Natural killer cell treated with Interleukin-12 subunit alpha and Interleukin-12 subunit beta and Interleukin-15 and Interleukin-18, amount 100 ng/mL, for 72 hours (primary cell): ENCODE measurements at places on chromosomes 2 and 18. TPM values are rescaled to one million over a fixed set of nuclear protein-coding genes. Genes with fewer than 3 reads are reported as not detected.

DNA sequence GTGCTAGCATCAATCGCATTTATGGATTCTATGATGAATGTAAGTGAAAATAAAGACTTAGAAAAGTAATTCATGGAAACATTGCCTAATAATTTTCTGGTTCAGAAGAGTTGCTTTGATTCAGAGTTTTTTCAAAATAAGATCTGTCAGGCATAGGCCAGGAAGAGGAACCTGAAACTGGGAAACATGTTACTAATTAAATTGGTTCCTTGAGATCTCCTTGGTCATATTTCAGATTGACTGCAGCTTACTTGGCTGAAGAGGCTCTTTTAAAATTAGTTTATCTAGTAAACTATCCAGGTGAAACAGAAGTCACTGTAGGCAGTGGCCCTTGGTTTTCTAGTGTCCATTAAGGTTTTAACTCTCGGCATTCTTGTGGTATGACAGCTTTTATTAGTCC is 27.4 kb downstream of the PPP1CB start:
- H3K27me3 ChIP-seq, result no peaks in the 10 kb centered on the region
- peaks cover 16% of the 10 kb centered on the region for H3K4me1 ChIP-seq
- no peak overlapping the region for H3K4me3 ChIP-seq
- no peak for DNase-seq
- no peak overlapping the region for H3K27ac ChIP-seq

GRCh38 chr2:102154364-102154763 is 11.8 kb downstream of the IL1R1 start:
- DNase-seq, result no peak
- no peaks in the 10 kb centered on the region for H3K27me3 ChIP-seq
- no peak overlapping the region for H3K27ac ChIP-seq
- H3K4me3 ChIP-seq, result no peak overlapping the region

GRCh38 chr18:75538727-75539126 is 111.2 kb upstream of the SMIM21 start:
- no peak overlapping the region for H3K4me3 ChIP-seq
- H3K4me1 ChIP-seq, result no peaks in the 10 kb centered on the region
- H3K27ac ChIP-seq, result no peak overlapping the region
- peaks cover 44% of the 10 kb centered on the region for H3K27me3 ChIP-seq

DNA sequence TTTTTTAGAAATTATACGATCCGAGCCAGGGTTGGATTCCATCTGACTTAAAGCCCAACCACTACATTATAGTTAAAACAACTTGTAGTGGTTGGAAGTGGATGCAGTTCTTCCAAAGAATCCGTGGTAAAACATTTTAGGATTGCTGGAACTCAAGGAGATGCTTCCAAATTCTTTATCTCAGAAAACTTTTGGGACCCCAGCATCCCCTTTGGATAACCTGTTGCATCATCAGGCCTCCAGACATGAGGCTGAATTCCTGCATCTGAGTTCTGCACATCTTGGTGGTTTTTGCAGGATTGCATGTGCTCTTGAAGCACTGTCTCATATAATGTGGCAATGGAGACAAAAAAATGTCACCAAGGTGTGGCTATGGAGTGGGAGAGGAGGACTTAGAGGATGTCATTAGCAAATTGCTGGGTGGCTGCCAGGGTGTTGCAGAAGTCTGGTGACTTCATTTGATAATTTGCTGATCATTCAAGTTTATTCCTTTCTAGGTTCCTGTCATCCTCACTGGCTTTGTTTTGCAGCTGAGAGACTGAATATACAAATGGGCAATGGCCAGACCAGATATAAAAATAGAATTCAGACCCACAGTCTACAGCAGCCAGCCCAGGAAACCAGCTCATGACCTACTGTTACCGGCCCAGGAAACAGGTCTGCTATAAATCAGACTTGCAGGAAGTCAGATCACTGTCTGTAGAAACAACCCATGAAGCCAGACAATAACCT is 207.7 kb downstream of the BCL2 start:
- no peak overlapping the region for H3K4me3 ChIP-seq
- no peak for DNase-seq

DNA sequence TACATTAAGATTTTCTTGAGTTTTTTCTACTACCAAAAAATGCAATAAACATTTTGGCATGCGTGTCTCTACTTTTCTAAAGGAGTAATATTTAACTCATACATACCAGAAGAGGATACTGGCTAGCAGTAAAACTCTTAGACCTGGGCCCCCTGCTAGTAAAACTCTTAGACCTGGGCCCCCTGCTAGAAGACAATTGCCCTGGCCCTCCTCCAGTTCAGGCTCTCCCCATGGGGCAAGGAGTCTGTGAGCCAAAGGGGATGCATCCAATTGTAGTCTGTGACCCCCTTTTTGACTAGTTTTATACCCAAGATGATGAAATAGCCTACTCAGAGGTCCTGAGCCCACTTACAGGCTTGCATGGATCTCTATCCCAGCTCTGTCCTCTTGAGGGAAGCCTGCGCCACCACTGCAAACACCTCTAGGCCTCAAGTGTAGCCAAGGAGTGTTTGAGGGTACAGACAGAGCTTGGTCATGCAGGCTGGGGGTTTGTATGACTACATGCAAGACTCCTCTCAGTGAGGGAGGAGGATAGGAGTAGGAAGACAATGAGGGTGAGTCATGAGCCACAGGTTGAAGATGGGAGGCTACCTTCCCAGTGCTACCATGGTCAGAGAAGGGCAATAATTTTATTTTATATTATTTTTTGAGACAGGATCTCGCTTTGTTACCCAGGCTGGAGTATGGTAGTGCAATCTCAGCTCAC is 45.2 kb upstream of the PGAP1 start:
- H3K27me3 ChIP-seq, result no peaks in the 10 kb centered on the region
- H3K4me3 ChIP-seq, result no peak overlapping the region
- no peak overlapping the region for H3K27ac ChIP-seq
- H3K4me1 ChIP-seq, result peaks cover 9% of the 10 kb centered on the region
- H3K36me3 ChIP-seq, result peaks cover 5% of the 10 kb centered on the region

- no peaks in the 10 kb centered on the region for H3K27me3 ChIP-seq
- no peak for DNase-seq
- H3K4me3 ChIP-seq, result no peak overlapping the region
- peaks cover 16% of the 10 kb centered on the region for H3K4me1 ChIP-seq
- no peaks in the 10 kb centered on the region for H3K36me3 ChIP-seq
These were observed 63.6 kb upstream of the FZD5 start for GRCh38 chr2:207833251-207833751.

- no peak for DNase-seq
- H3K36me3 ChIP-seq, result no peaks in the 10 kb centered on the region
- peaks cover 5% of the 10 kb centered on the region for H3K4me1 ChIP-seq
- no peaks in the 10 kb centered on the region for H3K27me3 ChIP-seq
- peak overlapping the region; percentile 60 for H3K27ac ChIP-seq
These were observed 10.1 kb downstream of the IL37 start for GRCh38 chr2:112920923-112921532.

DNA sequence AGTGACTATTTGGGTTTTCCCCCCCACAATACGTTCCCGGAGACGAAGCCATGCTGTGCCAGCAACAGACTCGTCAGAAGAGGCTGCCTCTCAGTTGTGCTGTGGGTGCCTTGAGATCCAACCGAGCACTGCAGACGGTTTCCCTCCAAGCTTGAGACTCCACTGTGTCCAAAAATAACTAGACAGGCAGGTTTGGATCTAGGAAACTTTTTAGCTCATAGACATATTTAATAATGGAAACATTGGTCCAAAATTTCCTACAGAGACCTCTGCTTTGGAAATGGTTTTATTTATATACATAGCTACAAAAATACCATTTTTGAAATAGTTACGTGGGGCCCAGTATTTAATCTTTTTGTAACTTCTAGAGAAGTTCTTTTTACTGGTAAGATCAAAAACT is 63.1 kb upstream of the SPATS2L start:
- DNase-seq, result no peak
- H3K4me3 ChIP-seq, result no peak overlapping the region
- no peaks in the 10 kb centered on the region for H3K4me1 ChIP-seq

GRCh38 chr18:45386041-45386655 is 229.1 kb upstream of the SLC14A2 start:
- H3K27ac ChIP-seq, result no peak overlapping the region
- H3K36me3 ChIP-seq, result no peaks in the 10 kb centered on the region
- H3K27me3 ChIP-seq, result peaks cover 25% of the 10 kb centered on the region
- no peak for DNase-seq

GRCh38 chr2:228417956-228418355 is 236.5 kb upstream of the SPHKAP start:
- DNase-seq, result no peak
- no peak overlapping the region for H3K27ac ChIP-seq
- H3K4me1 ChIP-seq, result no peaks in the 10 kb centered on the region
- H3K36me3 ChIP-seq, result peaks cover 5% of the 10 kb centered on the region
- no peaks in the 10 kb centered on the region for H3K27me3 ChIP-seq
- H3K4me3 ChIP-seq, result no peak overlapping the region

DNA sequence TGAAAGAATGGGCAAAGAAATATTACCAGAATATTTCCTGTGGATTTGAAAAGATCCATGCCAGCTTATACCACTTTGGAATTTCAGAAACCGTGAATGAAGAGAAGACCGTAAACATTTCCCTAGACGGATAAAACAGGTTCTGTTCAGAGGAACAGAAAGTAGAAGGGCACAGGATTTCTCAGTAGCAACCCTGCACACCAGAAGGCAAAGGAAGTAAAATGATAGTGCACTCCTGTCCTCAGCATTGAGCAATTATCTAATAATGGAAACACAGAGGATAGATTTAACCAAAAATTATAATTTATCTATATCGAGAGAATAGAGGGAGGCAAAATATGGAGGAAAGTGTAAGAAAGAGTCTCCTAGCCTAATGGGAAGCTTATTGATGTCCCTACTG is 87.0 kb upstream of the ITGA6 start:
- H3K4me1 ChIP-seq, result peaks cover 16% of the 10 kb centered on the region
- no peak for DNase-seq
- H3K36me3 ChIP-seq, result no peaks in the 10 kb centered on the region
- H3K27ac ChIP-seq, result peak overlapping the region; percentile 78
- H3K27me3 ChIP-seq, result no peaks in the 10 kb centered on the region

DNA sequence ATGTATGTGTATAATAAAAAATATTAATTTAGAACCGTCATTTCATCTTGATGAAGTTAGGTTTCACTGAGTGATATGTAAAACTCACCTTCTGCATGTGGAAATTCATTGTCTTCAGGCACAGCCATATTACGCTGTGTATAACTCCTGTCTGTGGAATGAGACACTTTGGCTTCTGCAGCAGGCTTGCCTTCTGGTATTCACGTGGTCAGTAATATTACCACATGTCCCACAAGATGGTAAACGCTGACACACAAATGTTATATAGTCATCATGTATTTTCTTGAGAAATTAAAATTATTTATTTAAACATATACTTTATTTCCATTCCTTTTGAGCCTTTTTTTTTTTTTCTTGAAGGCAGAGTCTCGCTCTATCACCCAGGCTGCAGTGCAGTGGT is 25.1 kb upstream of the AAK1 start:
- no peak for DNase-seq
- no peak overlapping the region for H3K27ac ChIP-seq
- no peak overlapping the region for H3K4me3 ChIP-seq
- no peaks in the 10 kb centered on the region for H3K27me3 ChIP-seq
- peaks cover 9% of the 10 kb centered on the region for H3K4me1 ChIP-seq

DNA sequence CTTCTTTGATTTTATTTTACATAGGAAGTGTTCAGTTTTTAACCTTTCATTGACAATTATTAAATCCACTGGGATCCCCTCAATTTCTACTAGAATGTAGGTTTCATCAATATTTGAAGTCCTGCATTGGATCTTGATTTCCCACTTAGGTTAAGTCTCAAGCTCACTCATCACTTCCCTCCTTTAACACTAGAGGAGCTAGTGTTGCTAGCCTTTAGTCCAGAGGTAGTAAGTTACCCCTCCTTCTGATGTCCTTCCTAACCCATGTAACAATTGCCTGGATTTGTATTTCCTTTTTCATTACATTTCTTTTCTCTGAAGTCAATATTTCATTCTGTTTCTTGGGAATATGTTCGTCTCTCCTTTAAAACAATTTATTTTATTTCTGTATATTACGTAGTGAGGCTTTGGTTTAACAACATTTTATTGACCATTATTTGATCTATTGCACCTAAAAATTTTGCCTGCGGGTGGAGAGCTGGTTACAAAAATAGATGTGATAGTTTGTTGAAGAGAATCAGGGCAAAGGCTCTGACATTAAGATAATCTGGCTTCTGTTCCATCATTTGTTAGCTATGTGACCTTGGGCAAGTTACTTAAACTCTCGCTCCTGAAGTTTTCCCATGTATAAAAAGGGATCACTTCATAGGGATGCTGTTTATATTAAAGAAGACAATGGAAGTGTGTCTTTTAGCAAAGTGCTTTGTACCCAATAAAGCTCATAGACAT is 833.0 kb downstream of the SLC4A3 start:
- no peak overlapping the region for H3K4me3 ChIP-seq
- no peaks in the 10 kb centered on the region for H3K27me3 ChIP-seq
- H3K27ac ChIP-seq, result no peak overlapping the region
- DNase-seq, result no peak
- H3K36me3 ChIP-seq, result no peaks in the 10 kb centered on the region

GRCh38 chr2:56587456-56587855 is 403.7 kb downstream of the CCDC85A start:
- H3K27ac ChIP-seq, result no peak overlapping the region
- DNase-seq, result no peak
- H3K4me1 ChIP-seq, result no peaks in the 10 kb centered on the region
- H3K27me3 ChIP-seq, result no peaks in the 10 kb centered on the region
- H3K36me3 ChIP-seq, result no peaks in the 10 kb centered on the region
- H3K4me3 ChIP-seq, result no peak overlapping the region

DNA sequence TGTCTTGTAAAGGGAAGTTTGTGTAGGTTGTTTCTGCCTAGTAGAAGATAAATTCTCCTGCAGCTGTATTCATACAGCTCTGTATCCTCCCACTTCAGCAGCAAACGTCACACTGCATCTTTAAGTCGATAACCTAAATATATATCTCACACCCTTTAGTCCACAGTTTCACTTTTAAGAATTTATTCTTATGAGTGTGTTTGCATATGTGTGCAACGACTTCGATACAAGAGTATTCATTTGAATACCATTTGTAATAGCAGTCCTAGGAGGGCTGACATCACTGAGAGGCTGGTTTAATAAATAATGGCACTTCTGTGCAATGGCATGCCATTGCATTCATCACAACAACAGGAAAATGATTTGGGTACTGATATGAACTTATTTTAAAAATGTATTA is 63.8 kb upstream of the MSH6 start:
- H3K4me1 ChIP-seq, result no peaks in the 10 kb centered on the region
- no peak overlapping the region for H3K27ac ChIP-seq
- H3K36me3 ChIP-seq, result no peaks in the 10 kb centered on the region
- DNase-seq, result no peak
- peak overlapping the region; percentile 8 for H3K4me3 ChIP-seq

DNA sequence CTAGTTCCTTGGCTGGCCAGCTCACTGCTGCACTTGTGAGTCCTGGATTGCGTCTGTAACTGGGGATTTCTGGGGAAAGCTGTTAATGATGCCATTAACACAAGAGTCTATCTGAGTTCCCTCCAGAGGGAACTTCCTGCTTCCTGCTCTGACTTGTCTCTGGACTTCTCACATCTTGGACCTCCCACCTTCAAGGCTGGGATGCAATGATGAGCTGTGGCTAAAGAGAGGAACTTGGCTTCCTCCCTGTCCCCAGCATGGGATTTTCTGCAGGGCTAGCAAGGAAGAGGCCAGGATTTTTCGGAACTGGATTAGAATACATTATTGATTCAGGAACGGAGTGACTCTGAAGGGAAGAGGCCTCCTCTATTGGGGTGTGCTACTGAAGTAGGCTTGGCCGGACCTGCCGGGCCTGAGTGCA is 155.5 kb downstream of the CLIP4 start:
- no peak for DNase-seq
- H3K36me3 ChIP-seq, result no peaks in the 10 kb centered on the region
- no peak overlapping the region for H3K27ac ChIP-seq
- H3K27me3 ChIP-seq, result peaks cover 4% of the 10 kb centered on the region
- H3K4me1 ChIP-seq, result no peaks in the 10 kb centered on the region

NAT8 gene
- total RNA-seq, result not detected

GNLY gene
- total RNA-seq, result 903 TPM

SCYGR4 gene
- not detected for total RNA-seq

CHRND gene
- not detected for total RNA-seq

AGXT gene
- total RNA-seq, result not detected

SERPINB3 gene
- not detected for total RNA-seq

PHOSPHO2 gene
- total RNA-seq, result 4.4 TPM
